ENCODE measurements at places on chromosomes 4 and X. TPM values are rescaled to one million over a fixed set of nuclear protein-coding genes. Genes with fewer than 3 reads are reported as not detected.

The CTAG1B gene
- not detected for total RNA-seq

- no peak for DNase-seq
These were observed 127.4 kb upstream of the SFRP2 start for GRCh38 chr4:153916273-153916755.

DNA sequence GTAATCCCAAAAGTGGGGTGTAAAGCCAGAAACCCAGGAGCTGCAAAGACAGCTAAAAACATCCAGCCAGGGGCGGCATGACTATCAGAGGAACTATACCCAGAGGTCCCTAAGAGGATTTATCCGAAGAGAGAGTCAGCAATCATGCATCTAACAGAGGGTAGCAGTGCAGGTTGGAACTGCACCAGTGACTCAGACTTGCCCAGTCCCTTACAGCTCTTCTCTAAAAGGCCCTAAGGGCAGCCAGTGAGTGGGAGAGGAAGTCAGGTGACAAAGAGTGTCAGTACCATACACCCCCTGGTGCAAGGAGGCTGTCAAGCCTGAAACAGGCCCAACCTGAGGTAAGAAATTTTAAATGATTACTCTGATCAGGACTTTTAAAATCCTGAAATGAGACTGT lies 88.1 kb downstream of the CAMK2D start:
- DNase-seq = no peak

DNA sequence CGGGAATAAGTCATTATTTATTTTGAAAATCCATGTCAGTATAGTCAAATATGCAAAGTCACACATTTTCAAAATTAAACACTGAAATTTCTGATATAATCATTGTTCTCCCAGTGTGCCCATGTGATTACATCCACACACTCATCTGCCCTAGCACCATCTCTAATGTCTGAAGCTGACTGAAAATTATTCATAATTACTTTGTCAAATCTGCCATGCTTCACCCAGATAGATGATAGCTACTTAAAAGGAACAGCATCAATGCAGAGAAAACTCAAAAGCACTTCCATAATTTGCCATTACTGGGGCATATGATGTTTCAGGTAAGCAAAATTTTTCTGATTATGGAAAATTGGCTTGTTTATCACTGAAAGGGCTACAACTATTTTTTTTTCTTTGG lies 1433.3 kb upstream of the IGFBP7 start:
- no peak for DNase-seq

DNA sequence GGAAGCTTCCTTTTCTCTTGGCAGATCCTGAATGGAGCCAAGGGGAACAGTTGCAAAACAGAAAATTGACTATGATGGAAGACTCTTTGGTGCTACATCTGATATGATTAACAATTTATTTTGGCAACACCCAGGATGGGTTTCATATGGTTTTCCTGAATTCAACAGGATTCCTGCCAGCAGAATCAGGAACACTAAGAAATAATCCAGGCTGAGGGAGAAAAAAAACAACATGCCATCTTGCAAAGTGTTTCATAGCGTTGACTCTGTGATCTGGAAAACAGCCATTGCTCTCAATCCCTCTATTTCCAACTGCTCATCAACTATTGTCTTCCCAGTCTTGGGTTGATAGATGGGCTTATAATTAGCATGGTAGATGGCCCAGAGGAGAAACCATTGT lies 303.8 kb upstream of the KLF3 start:
- no peak for DNase-seq

DNA sequence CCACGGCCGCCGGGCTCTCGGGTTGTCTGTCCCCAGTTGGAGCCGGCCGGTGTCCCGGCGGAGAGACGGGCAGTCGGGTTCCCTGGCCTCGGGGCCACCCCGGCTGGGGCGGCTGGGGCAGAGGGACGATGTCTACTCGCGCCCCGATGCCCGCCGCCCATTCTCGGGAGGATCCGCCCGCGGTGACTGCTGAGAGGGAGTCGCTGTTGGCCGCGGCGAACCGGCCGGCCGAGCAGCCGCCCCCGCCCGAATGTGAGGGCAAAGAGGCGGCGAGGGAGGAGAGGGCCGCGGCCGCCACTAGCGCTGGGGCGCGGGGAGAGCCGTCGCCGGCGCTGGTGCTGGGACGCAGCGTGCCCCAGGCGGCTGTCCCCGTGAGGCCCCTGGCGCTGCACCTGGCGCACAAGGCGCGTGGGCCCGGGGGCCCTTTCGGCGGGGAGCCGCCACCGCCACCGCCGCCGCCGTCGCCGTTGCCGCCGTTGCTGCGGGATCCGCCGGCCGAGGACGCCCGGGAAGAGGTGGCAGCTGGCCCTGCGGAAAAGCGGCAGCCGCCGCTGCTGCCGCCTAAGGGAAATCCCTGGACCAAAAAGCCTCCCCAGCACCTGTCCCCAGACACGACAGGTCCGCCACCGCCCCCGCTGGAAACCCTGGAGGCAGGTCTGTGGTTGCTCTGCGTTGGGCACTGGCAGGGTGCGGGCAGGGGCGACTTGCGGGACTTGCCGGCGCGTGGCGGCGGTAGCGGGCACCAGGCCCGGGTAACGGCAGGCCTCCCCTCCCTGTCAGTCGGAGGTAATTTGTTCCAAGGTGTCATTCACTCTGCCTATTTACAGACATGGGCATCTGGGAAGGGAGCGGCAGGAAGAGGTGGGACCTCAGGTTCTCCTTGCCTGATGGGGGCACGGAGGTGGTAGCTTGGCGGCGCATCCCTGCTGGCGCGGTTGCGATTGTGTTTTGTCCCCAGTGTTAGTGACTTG lies 739 bp downstream of the LARP1B start:
- DNase-seq = peak; percentile 25

GRCh38 chrX:39726771-39727170 lies 371.0 kb downstream of the BCOR start:
- no peak for DNase-seq
